ENCODE measurements at places on chromosomes 3 and 15.

DNA sequence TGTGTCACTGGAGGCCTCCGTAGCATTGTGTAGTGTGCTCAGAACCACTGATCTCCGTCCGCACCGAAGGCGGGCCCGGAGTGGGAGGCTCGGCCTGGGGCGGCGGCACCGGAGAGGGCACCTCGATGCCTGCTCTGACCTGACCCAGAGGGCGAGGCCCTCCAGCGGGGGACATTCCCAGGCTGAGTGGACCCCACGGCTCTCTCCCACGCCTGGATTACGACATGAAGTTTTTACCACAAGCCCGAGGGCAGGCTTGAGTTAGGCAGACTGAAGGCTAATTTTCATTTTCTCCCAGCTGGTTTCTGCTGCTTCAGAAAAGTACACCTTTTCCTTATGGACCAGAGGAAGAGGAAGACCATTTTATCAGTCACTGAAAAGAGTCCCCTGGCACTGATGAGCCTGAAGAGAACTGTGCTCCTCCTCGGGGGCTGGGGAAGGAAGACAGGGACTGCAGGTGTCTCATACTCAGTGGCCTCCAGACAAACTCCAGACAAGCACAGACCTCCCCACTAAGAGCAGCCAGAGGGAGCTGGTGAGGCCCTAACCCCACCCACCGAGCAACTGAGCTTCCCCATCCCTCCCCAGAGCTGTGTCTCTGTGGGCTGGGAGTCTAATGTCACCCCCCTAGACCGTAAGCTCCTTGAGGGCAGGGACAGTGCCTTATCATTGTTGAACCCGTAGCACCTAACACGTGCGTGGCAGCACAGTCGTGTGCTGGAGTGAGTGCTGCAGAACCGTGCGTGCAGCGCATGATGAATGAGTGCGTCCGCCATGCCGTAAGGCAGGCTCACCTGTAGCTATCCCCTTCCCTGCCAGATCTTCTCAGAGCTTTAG is 74.5 kb upstream of the BLM start:
- no peak for DNase-seq

DNA sequence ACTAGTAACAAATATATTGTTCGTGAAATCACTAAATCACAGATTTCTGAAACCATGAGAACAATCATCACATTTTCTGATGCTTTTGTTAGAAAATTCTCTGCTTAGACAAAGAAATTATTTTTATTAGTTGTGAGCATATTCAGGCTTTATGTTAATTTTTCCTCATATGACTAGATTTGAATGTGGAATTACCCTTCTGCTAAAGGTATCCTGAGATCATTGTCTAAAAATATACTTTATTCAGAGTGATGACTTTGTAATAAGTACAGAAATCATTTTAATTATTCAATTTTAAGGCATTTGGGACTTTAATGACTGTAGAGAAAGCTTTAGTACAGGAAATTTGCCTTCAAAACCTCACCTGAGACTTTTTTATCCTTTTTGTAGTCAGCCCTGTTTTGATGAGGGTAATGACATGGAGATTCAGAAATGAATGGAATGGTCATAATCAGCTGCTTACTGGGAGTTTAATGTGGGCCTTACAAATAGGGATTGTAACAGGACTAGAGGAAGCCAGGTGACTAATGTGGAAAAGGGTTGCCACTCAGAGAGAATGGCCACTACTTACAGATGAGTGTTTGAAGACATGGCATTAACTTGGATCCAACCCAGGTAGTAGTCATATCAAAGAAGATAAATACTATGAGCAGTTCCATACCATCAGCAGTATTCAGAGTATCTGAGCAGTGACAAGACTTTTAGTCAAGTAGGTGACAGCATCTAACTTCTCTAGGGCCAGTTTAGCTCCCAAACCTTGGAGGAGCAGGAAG is 148.3 kb downstream of the MBNL1 start:
- DNase-seq, result no peak

- DNase-seq, result no peak
These were observed 283.9 kb downstream of the GRM7 start for GRCh38 chr3:7144697-7145308.

DNA sequence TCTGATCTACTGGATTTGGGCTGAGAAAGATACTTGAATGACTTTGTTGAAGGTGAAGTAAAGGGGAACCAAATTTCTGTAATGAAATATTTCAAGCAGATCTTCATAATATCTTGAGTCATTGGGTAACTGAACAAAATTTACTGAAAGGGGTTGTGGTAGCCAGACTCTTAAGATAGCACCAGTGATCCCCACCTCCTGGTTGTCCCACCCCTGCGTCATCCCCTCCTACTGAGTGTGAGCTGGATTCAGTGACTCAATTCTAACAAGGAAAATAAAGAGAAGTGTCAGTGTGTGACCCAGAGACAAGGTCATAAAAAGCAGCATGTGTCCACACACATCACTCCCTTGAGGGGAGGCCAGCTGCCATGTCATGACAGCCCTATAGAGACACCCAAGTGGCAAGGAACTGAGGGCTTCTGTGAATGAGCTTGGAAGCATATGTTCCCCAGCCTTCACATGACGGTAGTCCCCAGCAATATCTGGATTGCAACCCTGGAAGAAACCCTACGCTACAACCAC is 107.1 kb downstream of the MECOM start:
- no peak for DNase-seq
